ENCODE measurements at places on chromosomes 13 and 19.

DNA sequence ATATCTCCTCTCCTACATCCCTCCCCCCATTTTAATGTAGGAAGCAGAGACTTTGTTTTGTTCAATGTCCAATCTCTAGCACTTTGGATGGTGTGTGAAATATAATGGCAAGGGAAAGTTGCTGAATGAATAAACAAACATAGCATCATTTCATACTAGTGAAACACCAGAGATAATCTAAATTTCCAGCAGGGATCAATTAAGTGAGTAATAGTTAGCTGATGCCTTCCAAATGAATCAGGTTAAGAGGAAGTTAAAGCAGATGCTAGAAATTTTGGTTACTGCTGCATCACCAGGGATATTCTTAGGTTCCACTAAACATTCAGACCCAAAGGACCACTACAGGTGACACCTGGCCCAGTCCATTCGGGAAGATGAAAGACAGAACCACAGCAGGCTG is 8.1 kb downstream of the MRPS31 start:
- H3K27ac ChIP-seq, result no peak overlapping the region
- no peaks in the 10 kb centered on the region for H3K4me1 ChIP-seq
- H3K27me3 ChIP-seq, result no peaks in the 10 kb centered on the region
- peaks cover 5% of the 10 kb centered on the region for H3K36me3 ChIP-seq

DNA sequence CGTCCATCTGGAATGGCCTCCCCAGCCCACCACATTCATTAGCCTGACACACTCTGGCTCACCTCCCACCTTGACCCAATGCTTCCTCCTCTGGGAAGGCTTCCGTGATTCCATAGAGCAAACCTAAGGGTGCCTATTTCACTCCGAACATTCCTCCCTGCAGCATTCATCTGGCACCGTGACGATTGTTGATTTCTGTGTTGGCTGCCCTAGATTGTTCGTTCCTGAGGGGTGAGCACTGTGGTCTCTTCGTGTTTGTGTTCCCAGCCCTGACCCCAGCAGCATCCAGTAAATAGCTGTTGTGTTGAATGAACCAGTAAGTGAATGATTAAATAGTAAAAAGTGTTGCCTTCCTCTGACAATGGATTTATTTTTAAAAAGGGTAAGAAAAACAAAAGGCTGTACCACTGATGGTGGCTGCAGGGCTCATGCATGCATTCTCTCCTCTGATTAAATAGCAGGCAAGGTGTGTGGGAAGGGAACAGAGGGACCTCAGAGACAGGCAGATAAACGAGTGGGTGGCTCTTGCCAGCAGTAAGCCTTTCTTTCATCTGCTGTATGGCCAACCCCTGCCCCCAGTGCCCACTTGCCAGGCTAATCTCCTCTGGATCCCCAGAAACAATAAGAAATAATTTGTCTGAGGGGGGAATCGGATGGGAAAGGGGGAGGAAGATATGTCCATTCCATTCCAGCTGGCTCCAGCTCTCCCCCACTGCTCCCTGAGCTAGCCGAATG is 48.4 kb upstream of the CACNA1A start:
- DNase-seq, result no peak
- H3K27ac ChIP-seq, result no peak overlapping the region
- H3K27me3 ChIP-seq, result no peaks in the 10 kb centered on the region

DNA sequence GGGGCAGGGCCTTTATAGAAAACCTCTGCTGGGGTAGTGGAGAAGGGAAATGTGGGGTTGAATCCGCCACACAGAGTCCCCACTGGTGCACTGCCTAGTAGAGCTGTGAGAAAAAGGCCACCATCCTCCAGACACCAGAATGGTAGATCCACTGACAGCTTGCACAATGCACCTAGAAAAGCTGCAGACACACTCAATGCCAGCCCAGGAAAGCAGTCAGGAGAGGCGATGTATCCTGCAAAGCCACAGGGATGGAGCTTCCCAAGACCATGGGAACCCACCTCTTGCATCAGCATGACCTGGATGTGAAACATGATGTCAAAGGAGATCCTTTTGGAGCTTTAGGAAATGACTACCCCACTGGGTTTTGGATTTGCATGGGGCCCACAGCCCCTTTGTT is 958.0 kb upstream of the MIR17HG start:
- no peak overlapping the region for H3K27ac ChIP-seq
- H3K27me3 ChIP-seq, result no peaks in the 10 kb centered on the region
- H3K4me1 ChIP-seq, result no peaks in the 10 kb centered on the region
- H3K36me3 ChIP-seq, result no peaks in the 10 kb centered on the region
- H3K4me3 ChIP-seq, result no peak overlapping the region

GRCh38 chr13:22563272-22563671 is 617.5 kb upstream of the SGCG start:
- no peaks in the 10 kb centered on the region for H3K27me3 ChIP-seq
- no peak for DNase-seq
- no peaks in the 10 kb centered on the region for H3K36me3 ChIP-seq
- no peaks in the 10 kb centered on the region for H3K4me1 ChIP-seq

Data from sigmoid colon (tissue), 7 donors.